ENCODE measurements at places on chromosomes 11 and 22.

DNA sequence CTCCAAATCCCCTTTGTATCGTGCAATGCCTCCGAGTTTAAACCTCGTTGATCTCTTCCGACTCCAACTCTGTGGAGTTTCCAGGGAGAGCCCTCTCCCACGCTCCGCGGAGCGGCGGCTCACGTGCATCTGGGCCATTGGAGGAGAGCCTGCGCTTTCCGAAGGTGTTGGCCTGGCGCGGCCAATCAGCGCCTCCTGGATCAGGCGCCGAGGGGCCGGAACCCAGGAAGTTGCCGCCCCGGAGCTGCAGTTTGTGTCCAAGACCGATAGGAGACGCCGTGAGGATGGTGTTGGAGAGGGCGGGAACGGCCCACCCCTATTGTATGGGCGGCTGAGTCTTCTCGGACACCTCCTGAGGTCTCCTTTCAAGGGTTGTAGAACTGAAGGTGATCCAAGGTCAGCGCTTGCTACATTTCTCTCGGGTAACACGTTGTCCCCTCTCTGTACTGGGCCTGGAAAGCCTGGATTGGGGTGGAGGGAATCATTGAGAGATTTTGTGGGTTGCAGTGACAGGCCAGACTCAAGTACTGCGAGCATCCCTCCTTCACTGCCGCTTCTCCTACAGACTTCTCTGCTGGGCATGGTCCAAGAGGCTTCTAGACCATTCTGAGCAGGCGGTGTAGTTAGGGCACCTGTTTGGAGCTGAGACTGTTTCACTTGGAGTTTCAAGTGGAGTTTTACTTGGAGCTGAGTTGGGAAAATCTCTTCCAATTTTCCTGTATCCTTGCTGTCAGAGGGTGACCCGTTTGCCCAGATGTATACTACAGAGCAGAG, 1.7 kb downstream of the ADAMTS15 start:
- DNase-seq: no peak

GRCh38 chr22:24416611-24417010, 10.8 kb upstream of the ADORA2A start:
- no peak for DNase-seq

- DNase-seq: no peak
Observed at GRCh38 chr11:124868331-124869274, 3.4 kb downstream of the ROBO3 start.

DNA sequence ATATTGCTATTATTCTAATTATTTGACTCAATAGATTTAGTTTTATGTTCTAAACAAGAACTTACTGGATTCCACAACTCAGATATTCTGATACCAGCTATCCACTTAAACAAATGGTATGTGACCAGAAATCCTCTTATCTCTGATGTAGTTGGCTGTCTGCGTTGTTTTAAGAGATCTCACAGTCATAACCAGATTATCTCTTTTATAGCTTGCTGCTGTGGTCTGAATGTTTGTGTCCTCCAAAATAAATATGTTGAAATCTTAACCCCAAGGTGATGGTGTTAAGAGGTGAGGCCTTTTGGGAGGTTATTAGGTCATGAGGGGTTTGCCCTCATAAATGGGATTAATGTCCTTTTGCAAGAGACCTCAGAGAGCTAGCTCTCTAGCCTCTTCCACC, 12.7 kb downstream of the ANKRD42 start:
- no peak for DNase-seq

- no peak for DNase-seq
Observed at GRCh38 chr11:95444309-95445241, 213.6 kb upstream of the SESN3 start.

DNA sequence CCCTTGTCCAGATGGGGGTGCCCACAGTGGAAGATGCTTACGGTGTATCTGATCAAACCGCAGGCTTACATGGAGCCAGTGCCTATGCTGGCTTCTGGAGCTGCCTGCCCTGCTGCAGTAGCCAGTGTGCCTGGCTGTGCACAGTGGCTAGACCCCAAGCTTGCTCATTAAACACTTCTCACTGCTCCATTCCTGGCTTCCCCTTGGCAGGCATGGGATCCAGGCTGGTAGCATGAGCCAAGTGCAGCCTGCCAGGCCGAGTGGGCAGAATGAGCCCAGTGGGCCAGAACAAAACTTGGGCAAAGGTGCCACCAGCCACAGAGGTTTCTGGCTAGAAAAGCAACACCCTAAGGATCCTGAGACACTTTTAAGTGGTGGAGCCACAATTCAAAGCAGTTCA, 55.4 kb upstream of the B3GNT6 start:
- DNase-seq: no peak

DNA sequence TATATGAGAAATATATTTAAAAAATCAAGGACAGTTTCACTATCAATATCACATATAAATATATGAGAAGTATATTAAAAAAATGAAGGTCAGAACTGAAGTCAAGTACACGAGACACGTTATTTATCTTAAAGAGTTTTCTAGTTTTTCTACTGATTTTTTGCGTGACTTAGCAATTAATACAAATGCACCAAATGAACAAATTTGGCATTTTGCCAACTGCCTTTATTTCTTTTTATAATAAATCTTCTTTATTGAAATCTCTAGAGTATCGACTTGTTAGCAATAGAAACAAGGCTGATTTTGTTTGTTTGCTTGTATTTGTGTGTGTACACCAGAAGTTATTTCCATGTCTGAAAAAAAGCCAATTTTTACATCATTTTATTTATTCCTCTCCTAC, 1684.7 kb upstream of the RAG2 start:
- DNase-seq: no peak

GRCh38 chr11:35030716-35031213, 108.2 kb upstream of the CD44 start:
- DNase-seq: no peak

DNA sequence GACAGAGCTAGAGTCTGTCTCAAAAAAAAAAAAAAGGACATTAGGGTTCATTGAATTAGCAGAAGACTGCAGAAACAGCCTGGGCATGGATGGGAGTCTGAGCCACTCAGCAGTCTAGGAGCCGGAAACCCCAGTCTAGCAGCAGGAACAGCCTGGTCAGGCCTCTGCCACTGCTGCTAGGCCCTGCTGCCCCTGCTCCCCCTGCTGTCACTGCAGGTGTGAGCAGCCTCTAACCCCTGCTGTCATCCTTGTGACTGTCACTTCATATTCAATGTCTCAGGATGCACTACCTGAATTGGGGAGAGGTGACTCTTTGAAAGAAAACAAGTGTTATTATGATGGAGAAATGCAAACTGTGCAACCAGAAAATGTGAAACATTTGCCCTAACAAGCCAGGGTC, 7.0 kb upstream of the DDX17 start:
- no peak for DNase-seq

- DNase-seq: no peak
Observed at GRCh38 chr22:46508491-46508999, 28.9 kb downstream of the CELSR1 start.

DNA sequence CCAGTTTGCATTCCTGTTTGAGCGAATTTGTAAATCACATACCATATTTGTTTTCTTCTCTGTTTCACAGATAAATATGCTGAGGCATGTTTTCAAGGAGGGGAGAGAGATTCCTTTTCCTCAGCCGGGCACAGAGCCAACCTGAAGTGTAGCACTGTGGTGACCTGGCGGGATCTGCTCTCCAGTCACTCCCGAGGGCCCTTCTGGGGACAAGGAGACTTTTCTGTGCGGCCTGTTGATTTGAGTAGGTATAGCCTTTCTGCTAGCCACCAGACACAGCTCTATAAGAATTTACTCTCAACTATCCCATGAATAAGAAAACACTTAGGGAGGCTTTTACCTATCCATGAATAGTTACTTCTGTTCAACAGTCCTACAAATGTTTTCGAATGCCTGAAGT, 63.5 kb upstream of the FDX1 start:
- no peak for DNase-seq
